ENCODE measurements at places on chromosomes 3 and 15.

- DNase-seq = no peak
Measured at GRCh38 chr3:123841476-123842238, 42.5 kb downstream of the MYLK start.

GRCh38 chr3:70861234-70861633 lies 548.8 kb upstream of the MDFIC2 start:
- no peak for DNase-seq

DNA sequence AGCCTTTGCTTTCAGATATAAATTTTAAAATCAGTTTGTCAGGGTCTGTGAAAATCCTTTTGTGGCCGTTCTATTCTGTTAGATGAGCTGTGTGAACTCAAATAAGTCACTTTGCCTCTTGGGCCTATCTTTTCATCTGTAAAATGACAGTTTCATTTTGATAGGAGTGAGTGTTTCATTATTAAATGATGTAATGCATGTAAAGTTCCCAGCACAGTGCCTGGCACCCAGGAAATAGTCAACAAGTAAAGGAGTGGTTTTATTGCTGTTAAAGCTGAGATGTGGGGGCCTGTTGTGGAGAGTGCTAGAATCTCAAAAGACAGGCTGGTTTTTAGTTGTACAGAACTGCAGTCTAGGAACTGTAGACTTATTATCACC lies 394.5 kb upstream of the CFAP20DC start:
- DNase-seq = no peak

GRCh38 chr15:52682781-52683180 lies 3.6 kb upstream of the ATOSA start:
- DNase-seq = no peak

- DNase-seq = no peak
Measured at GRCh38 chr15:22845289-22845900, 6.9 kb downstream of the NIPA2 start.

GRCh38 chr3:27521179-27521871 lies 37.1 kb upstream of the SLC4A7 start:
- DNase-seq = no peak

DNA sequence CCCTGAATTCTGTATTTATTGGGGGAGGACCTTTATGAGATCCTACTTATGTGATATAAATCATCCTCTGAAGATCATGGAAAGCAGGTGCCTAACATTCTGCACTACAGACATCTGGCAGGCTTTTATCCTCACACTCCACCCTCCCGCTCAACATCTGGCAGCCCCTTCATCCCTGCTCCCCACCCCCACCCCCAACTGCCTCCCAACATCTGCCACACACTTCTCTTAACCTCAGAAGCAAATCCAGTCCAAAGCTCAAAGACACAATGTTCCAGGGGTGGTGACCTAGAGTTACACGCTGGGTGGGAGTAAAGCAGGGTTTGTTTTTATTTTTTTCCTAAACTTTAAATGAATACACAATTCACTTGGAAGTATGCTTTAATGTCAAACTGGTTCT lies 184.5 kb upstream of the ATP11B start:
- DNase-seq = no peak

DNA sequence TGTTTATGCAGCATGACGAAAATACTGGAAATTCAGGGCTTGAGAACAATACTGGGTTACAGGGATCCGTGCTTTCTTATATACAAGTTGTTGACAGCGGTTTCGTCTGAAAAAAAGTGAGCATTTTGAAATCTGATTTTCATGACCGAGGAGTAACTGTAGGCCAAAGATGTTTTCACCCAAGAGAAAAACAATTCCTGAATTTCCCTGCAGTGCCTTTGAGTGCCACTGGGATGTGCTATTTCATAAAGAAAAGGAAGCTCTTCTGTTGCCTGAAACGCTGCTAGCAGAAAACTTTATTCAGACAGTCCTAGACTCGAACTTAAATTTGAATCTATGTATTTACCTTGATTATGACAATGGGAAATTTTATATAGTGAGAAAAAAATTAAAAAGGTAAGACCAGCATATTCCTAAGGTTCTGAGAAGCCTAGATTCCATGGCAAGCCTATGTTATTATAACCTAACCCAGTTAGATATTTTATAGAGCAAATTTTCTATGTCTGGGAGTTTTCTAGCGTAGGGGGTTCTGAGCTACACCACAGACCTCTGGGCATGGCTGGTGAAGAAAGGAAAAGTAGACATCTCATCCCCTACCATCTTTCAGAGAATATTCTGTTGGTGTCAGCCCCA lies 30.2 kb downstream of the KCNAB1 start:
- peak; percentile 50 for DNase-seq

GRCh38 chr3:197791892-197792647 lies 1.0 kb downstream of the LRCH3 start:
- DNase-seq = no peak

DNA sequence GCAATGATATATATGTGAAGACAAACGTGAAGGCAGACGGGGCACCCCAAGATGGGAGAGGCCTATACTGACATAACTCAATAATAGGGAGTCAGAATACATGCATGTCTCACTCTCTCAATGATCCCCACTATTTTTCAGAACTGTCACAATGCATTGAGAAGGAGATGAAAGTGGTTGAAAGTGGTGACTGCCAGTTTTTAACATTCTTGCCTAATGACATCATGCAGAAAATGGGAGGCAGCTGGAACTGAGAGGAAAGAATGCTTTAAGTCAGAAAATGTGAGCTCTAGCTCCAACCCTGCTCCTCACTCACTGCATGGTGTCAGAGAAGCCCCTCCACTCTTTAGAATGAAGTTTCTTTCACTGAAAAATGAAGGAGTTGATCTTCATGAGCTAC lies 55.3 kb upstream of the P2RY1 start:
- DNase-seq = no peak

DNA sequence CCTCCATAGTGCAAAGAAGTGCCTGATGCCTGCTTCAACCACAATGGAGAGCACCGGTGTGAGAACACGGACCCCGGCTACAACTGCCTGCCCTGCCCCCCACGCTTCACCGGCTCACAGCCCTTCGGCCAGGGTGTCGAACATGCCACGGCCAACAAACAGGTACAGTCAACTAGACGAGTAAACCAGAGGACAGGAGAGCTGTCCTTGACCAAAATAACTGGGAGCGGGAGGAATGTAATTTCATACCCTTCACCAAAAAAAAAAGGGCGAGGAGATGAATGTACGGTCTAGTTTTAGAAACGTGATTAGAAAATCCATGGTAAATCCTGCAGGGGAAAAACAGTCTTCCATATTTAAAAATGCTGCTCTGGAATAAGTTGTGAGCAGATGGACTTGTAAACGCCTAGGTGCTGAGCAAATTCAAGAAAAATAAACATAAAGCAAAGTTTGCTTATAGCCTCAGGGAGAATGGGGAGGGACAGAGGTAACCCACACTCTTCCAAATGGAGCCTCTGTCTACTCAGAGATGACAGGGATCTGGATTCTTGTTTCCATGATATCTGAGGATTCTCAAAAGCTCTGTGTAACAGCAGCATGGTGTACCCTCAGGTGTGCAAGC lies 8.4 kb downstream of the THBS1 start:
- no peak for DNase-seq

DNA sequence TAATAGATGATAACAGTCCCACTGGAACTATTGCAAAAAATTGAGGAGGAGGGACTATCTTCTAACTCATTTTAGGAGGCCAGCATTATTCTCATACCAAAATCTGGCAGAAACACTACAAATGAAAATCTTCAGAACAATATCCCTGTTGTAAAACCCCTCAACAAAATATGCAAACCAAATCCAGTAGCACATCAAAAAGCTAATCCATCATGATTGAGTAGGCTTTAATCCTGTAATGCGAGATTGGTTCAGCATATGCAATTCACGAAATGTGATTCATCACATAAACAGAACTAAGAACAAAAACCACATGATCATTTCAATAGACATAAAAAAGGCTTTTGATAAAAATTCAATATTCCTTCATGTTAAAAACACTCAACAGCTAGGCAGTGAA lies 23.9 kb upstream of the PLSCR2 start:
- DNase-seq = no peak

DNA sequence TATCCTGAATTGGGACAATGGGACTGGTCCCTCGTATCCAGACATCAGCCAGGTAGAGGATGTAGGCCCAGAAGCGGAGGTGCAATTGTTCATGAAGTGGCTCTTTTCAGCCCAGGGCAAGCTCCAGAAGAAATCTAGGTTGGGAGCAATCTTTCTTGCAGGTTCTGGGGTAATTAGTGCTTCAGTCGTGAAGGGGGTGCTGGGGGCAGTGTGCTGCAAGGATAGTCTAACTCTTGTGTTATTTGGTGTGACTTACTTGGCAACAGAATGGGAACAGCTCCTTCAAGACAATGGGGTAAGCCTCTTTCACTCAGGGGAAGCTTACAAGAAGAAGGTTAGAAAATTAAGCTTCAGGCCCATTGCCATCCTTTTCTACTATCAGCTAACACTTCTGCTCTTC lies 273.0 kb downstream of the DIPK2A start:
- no peak for DNase-seq

GRCh38 chr15:93341164-93341563 lies 252.2 kb upstream of the RGMA start:
- DNase-seq = no peak

GRCh38 chr3:146148468-146148931 lies 12.5 kb downstream of the PLOD2 start:
- no peak for DNase-seq

GRCh38 chr15:85578941-85579701 lies 198.7 kb downstream of the AKAP13 start:
- no peak for DNase-seq

DNA sequence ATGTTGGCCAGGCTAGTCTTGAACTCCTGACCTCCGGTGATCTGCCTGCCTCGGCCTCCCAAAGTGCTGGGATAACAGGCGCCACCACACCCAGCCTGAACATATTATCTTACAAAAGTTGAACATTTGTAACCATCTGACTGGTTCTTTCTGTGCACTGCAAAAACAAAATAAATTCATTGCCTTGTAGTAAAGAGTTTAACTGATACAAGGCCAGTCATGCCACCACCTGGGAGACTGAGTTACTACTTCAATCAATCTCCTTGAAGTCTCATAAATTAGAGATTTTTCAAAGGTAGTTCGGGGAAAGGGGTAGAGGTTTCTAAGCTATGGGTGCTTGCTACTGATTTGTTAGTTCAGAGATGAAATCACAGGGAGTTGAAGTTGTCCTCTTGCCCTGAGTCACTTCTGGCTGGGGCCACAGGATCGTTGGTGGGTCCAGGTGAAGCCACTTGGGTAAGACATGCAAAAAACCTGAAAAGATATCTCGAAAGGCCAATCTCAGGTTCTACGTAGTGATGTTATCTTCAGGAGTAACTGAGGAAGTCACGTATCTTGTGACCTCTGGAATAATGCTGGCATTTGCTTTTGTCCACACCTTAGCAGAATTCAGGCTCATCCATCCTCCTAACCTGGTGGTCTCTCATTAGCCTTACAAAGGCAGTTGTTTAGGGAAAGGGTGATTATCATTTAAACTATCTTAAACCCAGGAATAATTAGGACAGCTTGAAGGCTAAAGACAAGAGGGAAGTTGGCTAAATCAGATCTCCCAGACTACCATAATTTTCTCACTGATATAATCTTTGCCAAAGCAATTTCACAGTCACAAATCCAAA lies 33.7 kb downstream of the ZBTB11 start:
- DNase-seq = no peak

DNA sequence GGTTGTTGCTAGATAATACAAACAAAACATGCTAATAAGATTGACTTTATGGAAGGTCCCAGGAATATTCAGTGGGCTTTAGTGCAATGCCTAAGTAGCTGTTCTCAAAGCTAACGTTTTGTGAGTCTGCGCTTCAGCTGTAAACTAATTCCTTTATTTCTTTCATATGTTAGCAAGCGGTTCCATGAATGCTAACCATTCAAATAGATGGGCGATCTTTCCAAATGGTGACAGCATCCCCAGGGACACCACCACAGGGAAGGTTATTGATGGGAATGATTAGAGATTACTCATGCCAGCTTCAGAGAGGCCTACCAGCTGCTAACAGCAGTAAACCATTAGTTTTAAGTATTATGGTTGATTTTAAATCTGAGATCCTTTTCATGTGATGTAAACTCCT lies 405.7 kb upstream of the MCTP2 start:
- no peak for DNase-seq

DNA sequence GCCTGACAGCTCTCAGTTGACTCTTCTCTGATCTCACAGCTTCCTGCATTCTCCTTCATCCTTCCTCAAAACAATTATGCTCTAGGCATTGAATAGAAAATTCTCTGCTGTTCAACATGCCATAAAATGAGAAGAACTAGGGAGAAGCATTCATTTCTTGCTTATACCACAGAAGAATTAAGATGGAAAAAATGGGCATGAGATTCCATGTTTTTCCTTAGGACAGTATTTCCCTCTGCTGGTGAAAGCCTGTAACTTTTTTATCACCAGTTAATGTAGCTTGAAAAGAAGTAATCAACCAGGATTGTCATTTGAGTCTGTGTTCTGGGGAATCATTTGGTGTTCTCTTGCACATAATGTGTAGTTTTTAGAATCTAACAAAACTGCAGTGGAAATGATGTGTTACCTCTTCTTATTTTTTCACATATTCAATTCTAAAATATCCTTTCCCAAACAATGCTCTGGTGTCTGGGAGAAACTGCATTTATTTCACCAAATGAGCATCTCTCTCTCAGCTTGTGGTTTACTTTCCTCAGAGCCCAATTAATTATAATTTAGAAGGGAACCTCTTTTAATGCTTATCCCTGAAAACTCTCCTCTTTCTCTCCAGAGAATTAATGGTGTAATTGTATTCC lies 92.8 kb upstream of the DCBLD2 start:
- no peak for DNase-seq

GRCh38 chr15:85860394-85861161 lies 65.9 kb upstream of the KLHL25 start:
- DNase-seq = no peak

DNA sequence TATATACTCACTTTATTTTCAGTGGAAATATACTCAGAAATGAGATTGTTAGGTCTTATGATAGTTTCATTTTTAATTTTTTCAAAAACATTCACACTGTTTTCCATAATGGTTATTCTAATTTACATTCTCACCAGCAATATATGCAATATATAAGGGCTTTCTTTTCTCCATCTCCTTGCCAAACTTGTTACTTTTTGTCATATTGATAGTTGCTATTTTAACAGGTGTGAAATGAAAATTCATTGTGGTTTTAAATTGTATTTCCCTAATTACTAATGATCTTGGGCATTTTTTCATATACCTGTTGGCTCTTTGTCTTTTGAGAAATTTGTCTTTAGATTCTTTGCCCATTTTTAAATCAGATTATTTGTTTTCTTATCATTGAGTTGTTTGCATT lies 325.2 kb downstream of the DIPK2A start:
- DNase-seq = no peak

Data from NCI-H146 (cell line).